Effector memory CD8-positive, alpha-beta T cell (primary cell): ENCODE measurements at places on chromosomes 1 and 21.

- no peak for DNase-seq
Observed at GRCh38 chr1:61569303-61569621, 155.7 kb downstream of the TM2D1 start.

DNA sequence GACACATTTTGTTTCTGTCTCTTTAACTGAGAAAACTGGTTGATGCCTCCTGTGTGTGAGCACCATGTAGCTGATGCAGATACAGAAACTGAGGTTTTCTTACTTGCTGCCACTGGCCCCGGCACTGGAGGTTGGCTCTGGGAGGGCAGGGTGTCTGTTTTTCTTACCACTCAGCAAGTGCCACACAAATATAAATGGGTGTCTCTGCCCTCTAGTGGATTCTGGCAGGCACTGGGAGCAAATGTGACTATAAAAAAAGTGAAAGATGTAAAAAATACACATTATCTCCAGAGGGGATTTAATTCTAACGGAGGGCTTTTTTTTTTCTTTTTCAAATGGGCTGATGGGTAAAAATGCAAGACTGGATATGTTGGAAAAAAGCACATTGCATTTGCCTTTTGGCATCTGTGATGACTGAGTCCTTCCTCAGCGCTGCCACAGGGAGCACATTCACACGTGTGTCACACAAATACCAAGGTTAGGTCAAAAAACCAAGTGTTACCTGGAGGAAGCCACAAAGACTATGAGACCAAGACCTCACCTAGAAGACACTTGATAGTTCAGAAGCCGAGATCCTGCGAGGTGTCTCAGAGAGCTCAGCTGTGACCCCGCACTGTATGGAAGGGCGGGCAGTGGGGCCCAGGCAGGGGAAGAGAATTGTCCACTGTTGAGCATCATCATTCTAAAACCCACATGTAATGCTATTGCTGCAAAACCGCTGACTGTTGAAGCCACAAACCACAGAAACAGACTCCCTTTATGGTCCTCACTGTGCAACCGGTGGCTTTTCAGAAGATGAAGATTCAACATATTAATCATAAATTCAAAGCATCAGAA, 18.9 kb downstream of the PGBD2 start:
- DNase-seq = peak; percentile 51

DNA sequence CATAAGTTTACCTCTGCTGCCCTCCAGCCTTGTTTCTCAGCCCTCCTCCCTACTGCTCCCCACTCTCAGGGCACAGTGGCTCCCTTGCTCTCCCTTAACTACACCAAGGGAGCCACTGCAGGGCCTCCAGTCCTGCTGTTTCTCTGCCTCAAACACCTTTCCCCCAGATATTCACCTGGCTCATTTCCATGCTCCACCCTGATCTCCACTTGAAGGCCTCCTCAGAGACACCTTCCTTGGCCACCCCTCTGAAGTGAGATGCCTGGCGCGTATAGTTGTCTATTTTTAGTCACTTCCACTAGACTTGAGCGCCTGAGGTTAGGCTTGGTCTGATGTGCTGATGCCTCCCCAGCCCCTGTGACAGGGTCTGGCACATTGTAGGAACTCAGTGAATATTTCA, 34.9 kb downstream of the SEC16B start:
- no peak for DNase-seq

GRCh38 chr1:198272492-198272891, 115.7 kb downstream of the NEK7 start:
- no peak for DNase-seq

DNA sequence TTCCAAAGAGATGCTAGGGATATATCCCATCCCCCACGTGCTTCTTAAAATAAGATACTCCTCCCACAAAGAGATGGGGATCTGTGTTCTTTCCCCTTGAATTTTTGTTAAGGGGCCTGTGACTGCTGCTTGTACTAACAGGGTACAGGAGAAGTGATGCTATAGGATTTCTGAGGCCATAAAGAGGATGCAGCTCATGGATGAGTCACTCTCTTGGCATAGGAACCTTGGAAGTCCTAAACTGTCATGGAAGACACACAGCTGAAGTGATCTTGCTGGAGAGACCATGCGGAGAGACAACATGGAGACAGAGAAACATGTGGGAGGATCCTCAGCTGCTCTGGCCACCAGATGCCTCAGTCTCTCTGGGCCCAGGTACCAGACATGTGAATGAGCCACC, 157.2 kb downstream of the S1PR1 start:
- no peak for DNase-seq

DNA sequence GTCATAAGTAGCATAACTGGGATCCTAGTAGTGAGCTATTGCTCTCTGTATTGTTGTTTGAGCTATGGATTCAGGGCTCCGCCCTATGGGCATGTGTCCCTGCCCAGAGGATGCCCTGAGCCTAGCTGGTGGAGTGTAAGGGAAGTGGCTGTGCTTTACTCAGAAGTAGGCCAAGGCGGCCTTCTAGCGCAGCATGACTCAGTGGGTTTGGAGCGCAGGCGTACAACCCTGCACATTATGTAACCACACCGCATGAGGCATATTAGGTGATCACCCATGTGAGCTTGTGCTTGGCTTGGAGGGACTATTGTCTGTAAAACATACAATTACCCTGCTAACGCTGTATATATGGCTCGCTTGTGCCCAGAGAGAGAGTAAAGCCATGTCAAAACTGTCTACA, 11.1 kb upstream of the UBE2U start:
- no peak for DNase-seq

DNA sequence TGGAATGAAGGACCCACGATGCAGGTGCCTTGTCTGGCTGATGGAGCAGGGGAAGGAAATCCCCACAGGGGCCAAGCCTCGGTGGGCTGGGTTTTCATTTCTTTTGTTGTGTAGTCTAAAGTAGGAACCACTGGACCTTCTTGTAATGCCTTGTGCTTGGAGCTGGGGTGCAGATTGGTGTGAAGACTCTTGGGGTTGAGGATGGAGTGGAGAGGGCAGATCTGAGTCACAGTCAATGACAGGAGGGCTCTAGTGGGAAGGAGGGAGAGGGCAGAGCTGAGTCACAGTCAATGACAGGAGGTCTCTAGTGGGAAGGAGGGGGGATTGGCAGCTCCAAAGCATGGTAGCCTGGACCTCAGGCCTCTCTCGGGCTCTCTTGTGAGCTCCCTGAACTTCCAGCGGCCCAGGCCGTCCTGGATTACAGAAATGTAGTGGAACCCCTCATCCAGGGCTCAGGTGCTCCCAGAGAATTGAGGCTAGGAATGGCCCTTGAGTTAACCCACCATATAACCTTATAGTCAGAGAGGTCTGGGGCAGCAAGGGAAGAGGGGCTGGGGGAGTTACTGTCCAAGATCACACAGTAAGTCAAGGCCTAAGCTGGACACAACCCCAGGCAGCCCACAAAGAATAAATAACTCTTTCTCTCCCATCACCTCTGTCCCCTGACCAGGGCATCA, 313.8 kb downstream of the MATN1 start:
- DNase-seq = no peak

DNA sequence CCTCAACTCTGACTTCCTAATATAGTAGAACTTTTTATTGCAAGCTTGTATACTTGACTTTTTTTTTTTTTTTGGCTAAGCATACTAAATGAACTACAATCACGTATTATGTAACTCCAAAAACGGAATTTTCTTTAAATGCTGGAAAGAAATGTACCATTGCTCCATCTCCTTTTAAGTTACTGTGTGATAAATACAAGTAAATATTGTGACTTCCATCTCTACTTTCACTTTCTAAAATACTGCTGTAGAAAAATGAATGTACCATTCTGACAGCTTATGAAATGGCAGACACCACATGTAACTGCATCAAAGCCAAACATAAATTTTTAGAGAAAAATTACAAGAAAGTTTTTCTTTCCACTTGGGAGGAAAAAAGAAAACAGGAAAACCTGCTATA, 54.7 kb downstream of the ASH1L start:
- no peak for DNase-seq

GRCh38 chr1:43363935-43364525, 3.8 kb downstream of the ELOVL1 start:
- no peak for DNase-seq

DNA sequence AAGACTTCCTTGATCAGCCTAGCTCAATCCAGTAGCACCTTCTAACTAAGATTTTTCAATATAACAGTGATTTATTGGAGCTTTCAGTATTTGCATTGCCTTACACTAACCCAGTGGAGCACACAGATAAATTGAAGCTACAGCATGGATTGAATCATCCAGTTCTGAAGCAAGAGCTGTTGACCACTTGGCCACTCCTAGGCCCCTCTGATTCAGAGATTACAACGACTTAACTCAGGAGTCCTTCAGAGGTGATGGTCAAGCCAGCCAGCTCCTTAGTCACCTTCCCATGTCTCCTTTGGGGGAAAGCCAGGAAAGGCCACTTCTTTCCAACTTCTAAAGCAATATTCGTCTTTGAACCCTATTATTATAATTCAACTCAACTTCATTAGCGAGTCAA, 151.8 kb downstream of the TENT5C start:
- DNase-seq = no peak

DNA sequence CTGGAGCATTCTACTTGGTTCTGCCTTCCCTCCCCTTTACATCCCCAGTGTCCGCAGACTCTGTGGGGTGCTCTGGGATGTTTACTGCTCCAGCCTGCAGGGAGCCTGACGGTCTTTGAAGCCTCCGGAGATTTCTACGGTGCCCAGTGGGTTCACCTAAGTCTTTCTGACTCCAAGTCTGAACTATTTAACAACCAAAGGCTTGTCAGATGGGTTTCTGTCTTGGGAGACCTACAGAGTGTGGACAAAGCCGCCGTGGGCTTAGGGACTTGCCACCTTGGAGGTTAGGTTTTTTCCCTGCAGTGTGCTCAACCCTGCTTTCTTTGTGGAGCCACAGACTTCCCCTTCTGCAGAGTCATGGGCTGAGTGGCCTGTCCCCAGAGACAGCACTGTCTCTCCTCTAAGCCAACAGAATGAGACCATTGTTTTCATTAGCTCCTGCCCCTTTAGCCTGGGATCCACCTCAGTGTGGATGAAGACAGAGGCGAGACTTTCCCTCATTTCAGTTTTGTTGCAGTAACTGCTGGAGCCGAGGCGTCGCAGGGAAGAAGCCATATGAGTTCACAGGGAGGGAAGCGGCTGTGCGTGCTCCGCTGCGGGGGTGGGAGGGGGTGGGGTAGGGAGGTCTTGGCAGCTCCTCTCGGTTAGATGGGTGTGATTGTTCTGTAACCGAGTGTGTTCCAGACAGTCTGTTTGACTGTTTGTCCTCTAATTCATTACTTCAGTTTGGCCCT, 120.7 kb downstream of the CNIH3 start:
- DNase-seq = no peak

DNA sequence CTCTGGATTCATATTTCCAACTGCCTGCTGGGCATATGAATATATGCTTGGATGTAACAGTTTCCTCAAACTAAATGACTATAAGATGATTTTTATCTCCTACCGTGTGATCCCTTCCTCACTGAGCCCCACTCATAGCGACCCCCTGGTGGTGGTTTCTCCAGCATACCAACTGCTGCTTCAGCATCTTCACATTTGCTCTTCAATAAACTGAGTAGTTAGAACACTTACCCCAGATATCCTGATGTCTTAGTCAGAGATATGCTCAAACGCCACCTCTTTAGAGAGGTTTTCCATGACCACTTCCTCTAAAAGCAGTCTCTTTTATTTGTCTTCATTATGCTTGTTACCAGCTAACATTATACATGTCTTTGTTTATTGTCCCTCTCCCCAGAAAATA, 10.2 kb upstream of the HNRNPR start:
- DNase-seq = no peak

- DNase-seq = peak; percentile 47
Observed at GRCh38 chr1:37473431-37474045, 842 bp upstream of the ZC3H12A start.

DNA sequence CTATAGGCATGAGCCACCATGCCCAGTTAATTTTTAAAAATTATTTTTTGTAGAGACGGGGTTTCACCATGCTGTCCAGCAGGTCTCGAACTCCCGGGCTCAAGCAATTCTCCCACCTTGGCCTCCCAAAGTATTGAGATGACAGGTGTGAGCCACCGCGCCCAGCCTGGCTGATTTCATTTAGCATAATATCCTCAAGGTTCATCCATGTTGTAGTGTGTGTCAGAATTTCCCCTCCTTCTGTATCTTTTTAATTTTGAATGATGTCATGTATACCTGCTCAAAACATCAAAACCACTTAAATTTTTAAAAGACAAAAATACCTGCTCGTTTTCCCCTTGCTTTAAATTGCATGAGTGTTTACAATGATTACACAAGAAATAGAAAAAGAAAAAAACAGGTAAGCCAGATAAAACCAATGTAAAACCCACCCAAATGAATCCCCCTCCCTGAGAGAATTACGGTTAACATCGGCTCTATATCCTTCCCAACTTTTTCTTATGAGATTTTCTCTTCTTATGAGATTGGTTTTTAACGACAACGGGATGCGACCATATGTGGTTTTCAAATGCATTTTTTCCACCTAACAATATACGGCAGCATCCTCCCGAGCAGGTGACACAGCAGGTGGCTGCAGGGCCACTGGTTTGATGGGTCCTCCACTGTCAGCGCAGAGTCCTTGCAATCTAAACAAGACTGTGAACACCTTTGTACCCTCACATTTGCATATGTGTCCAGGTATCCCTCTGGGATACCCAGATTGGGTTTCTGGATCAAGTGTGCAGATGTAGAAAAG, 22.1 kb downstream of the IFFO2 start:
- no peak for DNase-seq

DNA sequence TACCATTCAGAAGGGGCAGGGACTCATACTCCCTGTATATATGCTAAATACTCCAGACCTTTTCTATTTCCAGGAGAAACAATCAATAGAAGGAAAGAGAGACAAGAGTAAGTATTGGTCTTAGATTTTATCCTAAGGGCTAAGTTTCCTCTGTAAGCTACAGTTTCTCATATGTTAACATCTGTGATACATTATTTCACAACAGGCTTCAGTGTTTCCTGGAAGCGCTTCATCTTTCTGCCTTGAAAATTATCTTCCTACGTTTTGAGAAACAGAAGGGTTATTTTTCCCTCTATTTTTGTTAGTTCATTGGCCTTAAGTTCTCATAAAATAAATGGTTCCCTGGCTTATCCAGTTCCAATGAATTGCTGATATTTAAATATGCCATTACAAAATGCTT, 15.6 kb downstream of the FMO1 start:
- no peak for DNase-seq

- no peak for DNase-seq
Observed at GRCh38 chr1:209689477-209689876, 14.3 kb downstream of the G0S2 start.

- DNase-seq = peak; percentile 47
Observed at GRCh38 chr1:109499661-109500536, 6.0 kb downstream of the CYB561D1 start.

DNA sequence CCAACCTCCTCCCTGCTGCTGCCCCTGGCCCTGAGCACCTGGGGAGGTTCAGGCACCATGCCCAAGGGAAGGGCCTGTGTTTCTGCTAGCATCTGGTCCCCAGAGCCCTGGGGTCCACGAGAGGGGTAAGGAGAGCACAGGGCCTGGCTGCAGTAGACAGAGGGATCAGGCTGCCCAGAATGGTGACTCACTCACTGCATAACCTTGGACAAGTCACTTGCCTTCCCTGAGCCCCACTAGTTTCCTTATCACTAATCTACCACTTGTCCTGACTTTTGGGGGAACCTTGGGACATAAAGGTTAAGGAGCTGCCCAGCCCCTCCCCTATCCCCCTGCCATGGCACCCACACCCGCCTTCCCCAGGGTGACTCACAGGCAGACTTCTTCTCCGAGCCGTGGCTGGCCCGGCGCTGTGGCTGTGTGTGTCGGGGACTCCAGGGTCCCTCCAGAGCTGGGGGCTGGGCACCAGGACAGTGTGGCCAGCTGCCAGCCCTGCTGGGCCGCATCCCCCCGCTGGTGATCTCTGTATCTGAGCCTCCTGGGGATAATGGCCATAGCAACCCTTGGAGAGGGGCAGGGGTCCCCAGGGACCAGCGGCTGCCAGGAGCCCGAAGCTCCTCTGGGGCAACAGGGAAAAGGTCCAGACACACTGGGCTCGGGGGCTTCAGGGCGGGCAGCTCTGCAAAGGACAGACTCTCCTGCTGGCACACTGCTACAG, 4.0 kb downstream of the ARHGEF19 start:
- no peak for DNase-seq
